Lower lobe of right lung (tissue), 2 donors: ENCODE measurements at places on chromosomes 2 and 18.

DNA sequence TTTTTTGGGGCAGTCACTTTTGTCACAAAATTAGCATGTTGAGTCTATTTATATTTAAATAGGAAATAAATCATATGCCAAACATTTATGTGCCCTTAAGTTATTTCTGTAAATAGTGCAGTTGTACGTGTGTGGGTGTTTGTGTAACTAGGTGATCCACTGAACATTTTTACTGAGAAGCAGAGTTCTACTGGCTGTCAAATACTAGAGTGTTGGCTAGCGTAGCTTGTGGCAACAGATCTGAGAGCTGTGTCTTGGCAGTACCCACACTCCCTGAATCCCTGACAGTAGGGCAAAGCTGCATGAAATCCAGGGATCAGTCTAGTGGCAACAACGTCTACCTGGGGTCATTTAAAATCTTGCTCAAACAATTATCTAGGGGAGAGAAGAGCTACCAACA lies 273.1 kb upstream of the SLC8A1 start:
- DNase-seq: no peak

- no peak for DNase-seq
Measured at GRCh38 chr18:27400001-27400400, 214.9 kb upstream of the CHST9 start.

DNA sequence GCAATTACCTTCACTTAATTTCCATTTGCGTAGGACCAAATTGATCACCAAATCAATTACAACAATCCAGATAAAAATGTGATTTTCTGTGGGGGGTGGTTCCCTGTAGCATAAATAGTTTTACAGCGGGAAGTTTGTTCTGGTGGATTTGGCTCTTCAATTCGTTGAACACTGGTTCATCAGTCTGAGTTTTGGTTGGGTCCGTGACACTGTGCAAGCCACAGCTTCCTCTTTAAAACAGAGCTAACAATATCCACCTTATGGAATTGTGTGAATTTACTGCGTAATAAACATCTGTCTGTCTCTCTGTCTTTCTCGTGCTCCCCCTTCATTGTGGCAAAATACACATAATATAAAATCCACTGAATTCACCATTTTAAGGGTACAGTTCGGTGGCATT lies 310.8 kb downstream of the TGIF1 start:
- DNase-seq: no peak

DNA sequence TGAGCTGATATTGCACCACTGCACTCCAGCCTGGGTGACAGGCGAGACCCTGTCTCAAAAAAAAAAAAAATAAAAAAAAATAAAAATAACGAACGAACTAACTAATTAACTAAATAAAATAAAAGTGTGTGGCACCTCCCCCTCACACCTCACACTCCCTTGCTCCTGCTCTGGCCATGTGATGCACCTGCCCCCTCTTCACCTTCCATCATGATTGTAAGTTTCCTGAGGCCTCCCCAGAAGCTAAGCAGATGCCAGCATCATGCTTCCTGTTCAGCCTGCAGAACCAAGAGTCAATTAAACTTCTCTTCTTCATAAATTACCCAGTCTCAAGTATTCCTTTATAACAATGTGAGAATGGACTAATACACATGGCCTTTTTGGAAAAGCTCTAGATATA lies 232.1 kb downstream of the TGIF1 start:
- DNase-seq: no peak

GRCh38 chr18:59631583-59632181 lies 65.5 kb downstream of the CCBE1 start:
- DNase-seq: no peak

GRCh38 chr2:191678437-191679100 lies 633 bp downstream of the NABP1 start:
- peak; percentile 74 for DNase-seq

GRCh38 chr18:76823587-76824011 lies 1.2 kb downstream of the ZNF236 start:
- DNase-seq: peak; percentile 61

DNA sequence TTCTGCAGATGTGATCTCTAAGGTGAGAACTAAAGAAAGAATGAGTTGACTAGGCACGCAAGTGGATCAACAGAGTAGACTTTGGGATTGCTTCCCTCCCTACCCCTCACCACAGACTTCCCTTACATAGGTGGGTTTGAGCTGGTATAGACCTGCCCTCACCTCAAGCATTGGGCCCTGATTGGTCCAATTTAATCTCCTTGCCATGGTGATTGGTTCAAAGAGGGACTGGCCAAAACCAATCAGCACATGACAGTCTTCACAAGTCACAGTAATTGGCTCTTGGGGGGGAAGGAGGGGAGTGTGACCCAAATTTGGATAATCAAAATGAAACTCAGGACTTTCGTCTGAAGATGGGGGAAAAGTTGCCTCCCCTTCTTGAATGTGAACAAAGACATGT lies 36.6 kb upstream of the LNPK start:
- DNase-seq: no peak

GRCh38 chr18:61741881-61742454 lies 150.8 kb downstream of the RNF152 start:
- DNase-seq: no peak

DNA sequence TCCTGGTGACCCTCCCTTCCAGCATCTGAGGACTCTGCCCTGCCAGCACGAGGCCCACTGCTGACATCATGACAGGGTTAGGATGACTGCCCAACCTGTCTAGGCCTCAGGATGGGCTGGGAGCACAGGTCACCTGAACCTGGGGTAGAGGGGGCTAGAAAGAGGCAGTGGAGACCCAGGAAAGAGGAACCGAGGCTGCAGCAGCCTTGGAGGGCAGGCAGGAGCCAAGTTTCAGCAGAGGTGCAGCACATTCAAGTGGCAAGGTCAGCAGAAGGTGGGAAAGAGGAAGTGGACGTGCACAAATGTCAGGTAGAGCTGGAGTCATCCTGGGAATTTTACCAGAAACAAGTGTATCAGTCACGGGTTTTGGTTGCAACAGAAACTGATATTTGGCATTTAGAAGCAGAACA lies 13.6 kb upstream of the RAB10 start:
- no peak for DNase-seq

DNA sequence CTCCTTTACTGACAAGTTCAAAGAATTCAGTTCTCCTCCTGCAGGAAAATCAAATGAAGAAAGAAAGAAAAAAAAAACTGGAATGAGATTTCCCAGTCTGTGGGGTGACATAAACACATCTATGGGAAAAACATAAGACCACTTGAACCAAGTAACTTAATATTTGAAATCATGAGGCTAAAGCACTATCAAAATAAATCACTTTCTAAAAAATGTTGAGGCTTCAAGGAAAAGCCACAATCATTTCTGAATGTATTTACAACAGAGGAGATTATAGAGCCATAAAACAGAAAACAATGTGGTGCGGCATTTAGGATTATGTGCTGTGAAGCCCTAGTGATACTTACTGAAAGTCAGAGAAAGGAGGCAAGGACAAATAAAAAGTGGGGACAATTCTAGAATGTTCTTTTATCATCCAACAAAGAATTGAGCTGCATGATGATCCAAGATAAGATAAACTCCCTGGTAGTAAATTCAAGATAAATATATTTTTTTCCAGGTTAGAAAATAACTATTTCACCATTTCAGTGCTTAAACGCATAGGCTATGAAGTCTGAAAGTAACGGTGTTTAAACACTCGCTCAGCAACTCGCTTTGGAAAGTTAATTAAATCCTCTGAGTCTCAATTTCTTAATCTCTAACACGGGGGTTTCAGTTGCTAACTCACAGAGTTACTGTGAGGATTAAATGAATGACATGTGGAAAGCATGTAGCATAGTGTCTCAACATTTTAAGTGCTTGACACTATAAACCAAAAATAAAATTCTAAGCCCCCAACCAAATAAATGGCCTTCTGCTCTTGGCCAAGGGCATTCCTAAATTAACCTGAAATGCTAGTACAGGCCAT lies 288.5 kb downstream of the AGPS start:
- no peak for DNase-seq

- no peak for DNase-seq
Measured at GRCh38 chr2:134181219-134181618, 72.7 kb upstream of the MGAT5 start.

DNA sequence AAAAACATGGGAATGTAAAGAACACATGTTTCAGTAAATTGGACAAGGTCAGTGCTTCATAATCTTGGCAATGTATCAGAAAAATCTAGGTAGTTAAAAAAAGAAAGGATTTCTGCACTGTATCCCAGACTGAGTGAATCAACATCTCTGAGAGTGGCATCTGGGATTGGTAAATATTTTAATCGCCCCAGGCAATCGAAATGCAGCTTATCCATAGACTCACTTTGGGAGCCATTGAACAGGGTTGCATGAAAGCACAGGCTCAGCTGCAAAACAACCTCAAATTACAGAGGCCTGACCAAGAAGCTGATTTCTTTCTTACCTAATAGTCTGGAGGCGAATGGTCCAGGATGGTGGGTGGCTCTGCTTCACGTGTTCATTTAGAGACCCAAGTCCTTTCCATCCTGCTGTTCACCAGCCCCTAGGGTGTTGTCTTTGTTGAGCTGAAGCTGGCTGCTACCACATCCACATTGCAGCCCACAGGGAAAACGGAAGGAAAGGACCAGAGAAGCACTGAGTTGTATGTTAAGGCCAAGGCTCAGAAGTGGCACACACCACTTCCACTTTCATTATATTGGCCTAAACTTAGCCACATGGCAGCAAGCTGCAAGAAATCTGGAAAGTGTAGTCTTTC lies 59.0 kb downstream of the MOGAT1 start:
- DNase-seq: no peak

GRCh38 chr2:241094172-241094571 lies 7.9 kb downstream of the MTERF4 start:
- DNase-seq: no peak

- DNase-seq: no peak
Measured at GRCh38 chr2:47283659-47284058, 119.3 kb upstream of the MSH2 start.

- DNase-seq: no peak
Measured at GRCh38 chr2:11795590-11795989, 49.2 kb downstream of the LPIN1 start.

GRCh38 chr2:148926981-148927401 lies 52.0 kb downstream of the KIF5C start:
- peak; percentile 61 for DNase-seq

- no peak for DNase-seq
Measured at GRCh38 chr18:54100920-54101470, 123.5 kb downstream of the MBD2 start.

DNA sequence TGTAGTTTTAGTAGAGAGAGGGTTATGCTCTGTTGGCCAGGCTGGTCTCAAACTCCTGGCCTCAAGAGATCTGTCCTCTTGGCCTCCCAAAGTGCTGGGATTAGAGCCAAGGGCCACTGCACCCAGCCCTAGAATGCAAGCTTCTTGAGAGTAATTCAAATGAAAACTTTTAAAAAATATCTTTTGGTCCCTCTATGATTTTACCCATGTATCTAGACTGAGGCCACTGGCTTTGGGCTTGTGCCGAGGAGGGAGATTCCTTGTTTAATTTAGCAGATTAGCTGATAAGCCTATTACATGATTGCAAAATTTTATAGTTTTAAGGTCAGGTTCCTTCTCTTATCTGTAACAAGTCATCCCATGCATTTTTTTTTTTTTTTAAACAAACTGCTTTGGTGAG lies 59.5 kb upstream of the CCDC195 start:
- DNase-seq: no peak

DNA sequence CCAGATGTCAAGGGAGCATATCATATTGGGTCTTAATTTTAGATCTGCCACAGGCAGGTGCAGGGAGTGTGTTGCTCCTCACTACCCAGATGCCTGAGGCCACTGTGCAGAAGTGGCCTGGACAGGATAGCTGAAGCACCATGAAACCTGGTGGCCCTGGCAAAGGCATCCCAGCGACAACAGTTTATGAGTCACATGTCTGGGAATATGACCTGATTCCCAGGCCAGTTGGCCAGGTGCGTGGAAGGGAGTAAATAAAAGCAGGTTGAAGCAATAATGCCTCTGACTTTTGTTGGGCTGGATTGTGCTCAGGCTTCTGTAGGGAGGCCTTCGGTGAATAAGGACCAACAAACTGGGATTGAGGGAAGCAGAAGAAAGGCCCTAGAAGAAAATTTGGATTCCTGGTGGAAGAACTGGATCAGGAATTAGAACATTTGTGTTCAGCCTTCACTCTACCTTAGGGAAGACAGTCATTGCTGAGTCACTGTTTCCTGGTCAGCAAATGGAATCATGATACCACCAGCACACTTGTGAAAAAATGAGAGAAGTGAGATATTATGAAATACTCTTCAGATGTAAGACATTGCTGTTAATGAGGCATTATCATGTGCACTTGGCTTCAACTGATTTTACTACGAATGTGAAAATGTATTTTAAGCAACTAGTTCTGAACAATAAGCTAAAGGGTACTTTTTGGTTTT lies 78.4 kb upstream of the ZNF516 start:
- no peak for DNase-seq

DNA sequence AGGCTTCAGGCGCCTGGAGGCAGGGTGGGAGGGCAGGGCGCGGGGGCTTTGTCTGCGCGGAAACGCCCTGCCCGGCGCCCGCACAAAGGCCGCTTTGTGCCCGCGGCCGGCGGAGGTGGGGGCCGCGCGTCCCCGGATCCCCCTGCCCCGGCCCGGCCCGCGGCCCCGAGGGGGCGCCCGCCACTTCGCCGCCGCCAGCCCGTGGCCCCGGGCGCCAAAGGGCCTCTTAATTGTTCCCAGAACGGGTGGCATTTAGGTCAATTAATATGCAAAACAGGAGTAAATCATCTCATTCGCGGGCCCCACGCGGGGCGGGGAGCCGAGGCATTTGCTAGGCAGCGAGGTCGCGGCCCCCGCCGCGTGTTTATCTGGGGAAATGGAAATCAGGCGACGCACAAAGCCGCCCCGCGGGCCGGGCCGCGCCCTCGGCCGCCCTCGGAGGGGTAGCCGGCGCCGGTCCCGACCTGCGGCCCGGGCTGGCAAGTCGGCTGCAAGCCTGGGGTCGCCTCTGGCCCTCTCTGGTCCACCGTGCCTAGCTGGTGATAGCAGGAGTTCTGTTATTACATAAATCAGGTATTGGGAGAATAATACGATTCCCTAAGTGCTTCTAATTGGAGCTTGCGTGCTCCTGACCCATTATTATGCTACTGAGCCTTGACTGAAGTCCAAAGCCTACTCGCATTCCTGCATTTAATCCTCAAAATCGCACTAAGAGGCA lies 148.2 kb upstream of the GLI2 start:
- DNase-seq: no peak

DNA sequence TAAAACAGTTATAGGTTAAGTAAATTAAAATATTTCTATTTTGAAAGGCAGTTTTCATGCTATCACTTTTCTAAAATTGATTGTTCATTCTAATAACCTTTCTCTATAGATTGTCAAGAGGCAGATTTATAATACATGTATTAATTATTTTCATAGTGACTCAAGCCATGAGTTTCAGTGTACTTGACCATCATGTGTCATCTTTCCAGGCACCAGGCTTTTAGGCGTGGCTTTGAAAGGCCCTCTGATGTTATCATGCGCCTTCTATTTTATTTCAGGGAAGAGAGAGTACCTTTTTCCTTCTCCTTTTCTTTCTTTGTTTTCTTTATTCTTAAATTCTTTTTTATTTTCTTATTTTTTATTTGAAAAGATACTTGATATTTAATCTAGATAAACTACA lies 128.3 kb upstream of the ETAA1 start:
- no peak for DNase-seq
